ENCODE measurements at places on chromosomes 12 and 14. TPM values are rescaled to one million over a fixed set of nuclear protein-coding genes. Genes with fewer than 3 reads are reported as not detected.

HNF1A gene
- polyA plus RNA-seq, result 13.4 TPM

TRHDE gene
- not detected for polyA plus RNA-seq

- no peak for DNase-seq
Observed at GRCh38 chr14:83566567-83566966, 1963.4 kb upstream of the FLRT2 start.

GRCh38 chr14:26729851-26730250 lies 132.0 kb upstream of the NOVA1 start:
- no peak for DNase-seq

All from HepG2 (cell line).